Suprapubic skin (tissue), 4 donors: ENCODE measurements at places on chromosomes 13 and 19. TPM values are rescaled to one million over a fixed set of nuclear protein-coding genes. Genes with fewer than 3 reads are reported as not detected.

CD70 gene
- total RNA-seq, result 0.97 TPM

IGFL1 gene
- total RNA-seq, result not detected

RNU6-9 gene
- not detected for total RNA-seq

DNA sequence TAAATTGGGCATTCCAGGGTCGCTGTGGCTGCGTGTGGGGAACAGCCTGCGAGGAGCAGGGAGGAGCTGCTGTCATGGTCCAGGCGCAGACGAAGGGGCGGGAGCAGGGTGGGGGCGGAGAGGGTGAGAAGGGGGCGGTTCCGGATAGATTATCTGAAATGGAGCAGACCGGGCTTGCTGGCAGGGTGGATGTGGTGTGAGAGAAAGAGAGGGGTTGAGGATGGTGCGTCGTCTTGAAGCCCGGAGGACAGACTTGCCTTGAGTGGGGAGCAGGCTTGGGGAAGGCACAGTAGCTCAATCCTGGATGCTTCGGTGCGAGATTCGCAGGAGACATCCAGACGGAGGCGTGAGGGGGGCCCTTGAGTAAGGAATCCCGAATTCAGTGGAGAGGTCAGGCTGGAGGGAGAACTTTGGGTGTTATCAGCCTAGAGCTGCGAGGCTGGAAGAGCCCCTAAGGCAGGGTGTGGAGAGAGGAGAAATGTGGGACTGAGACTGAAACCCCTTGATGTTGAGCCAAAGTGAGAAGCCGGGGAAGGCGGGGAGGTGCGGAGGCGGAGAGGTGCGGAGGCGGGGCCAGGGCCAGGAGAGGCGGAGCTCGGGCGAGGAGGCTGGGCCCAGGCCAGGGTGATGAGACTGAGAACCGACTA lies 40.6 kb downstream of the DPF1 start:
- peaks cover 21% of the 10 kb centered on the region for H3K36me3 ChIP-seq
- H3K27ac ChIP-seq, result peak overlapping the region; percentile 61
- no peak for DNase-seq
- H3K4me1 ChIP-seq, result peaks cover 17% of the 10 kb centered on the region
- peak overlapping the region; percentile 43 for H3K4me3 ChIP-seq

- H3K36me3 ChIP-seq, result no peaks in the 10 kb centered on the region
- no peak overlapping the region for H3K4me3 ChIP-seq
- H3K4me1 ChIP-seq, result peaks cover 7% of the 10 kb centered on the region
- no peak for DNase-seq
These were observed 277.3 kb downstream of the FOXO1 start for GRCh38 chr13:40389081-40389641.
